Thymus (tissue), 14 donors: ENCODE measurements at places on chromosomes 11 and 22.

DNA sequence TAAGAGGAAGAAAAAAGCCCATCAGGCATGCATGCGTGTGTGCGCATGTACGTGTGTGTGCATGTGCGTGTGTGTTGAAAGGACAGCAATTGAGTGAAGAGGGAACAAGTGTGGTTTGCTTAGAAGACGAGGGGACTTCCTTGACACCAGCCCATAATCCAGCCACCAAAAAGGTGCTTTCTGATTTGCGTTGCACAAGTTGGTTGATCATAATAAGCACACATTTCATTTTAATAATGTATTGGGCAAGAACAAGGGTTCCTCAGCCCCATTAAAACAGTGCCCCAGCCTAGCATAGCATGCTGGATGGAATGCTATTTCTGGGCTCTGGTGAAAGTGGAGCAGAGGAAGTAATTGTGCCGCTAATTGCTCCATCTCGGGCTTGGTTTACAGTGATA lies 493.2 kb downstream of the MIAT start:
- no peak for DNase-seq

GRCh38 chr11:101010899-101011298 lies 118.7 kb downstream of the PGR start:
- DNase-seq = no peak

GRCh38 chr11:70944636-70945035 lies 307.7 kb downstream of the SHANK2 start:
- DNase-seq = no peak

DNA sequence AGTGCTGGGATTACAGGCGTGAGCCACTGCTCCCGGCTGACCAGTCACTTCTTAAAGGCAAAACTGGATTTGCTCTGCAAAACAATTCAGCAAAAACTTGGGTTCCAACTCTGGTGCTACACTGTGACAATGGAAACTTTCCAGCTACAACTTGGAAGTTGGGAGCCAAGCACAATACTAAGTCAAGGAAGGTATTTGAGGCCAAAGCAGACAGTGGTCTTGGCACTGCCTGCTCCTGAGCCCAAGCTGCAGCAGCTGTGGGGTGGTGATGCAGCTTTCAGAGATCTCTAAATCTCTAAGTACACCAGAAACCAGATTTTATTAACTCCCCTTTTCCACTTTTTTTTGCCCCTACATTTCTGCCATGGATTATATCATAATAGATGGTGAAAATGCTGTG lies 17.5 kb downstream of the ADM start:
- no peak for DNase-seq

GRCh38 chr11:48169717-48170116 lies 46.9 kb upstream of the OR4B1 start:
- DNase-seq = no peak

DNA sequence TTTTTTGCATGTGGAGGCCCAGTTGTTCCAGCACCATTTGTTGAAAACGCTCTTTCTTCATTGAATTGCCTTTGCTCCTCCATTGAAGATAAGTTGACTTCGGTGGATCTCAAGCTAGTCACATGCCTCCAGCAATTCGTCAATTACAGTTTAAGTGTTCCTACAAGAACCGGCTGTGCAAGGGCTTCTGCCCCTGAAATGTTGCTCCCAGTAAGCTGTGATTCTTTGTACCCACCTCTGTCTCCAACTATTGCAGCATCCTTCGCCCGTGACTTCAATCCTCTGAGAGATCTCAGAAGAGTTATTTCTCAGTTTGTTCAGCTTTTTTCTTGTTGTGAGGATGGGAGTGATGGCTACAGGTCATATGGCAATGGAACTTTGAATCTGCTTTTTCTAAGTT lies 194.2 kb upstream of the B3GAT1 start:
- no peak for DNase-seq

- no peak for DNase-seq
Measured at GRCh38 chr22:47772864-47773263, 1010.4 kb downstream of the TBC1D22A start.

GRCh38 chr11:20397281-20397680 lies 9.8 kb downstream of the PRMT3 start:
- no peak for DNase-seq

GRCh38 chr11:30015725-30016412 lies 961 bp downstream of the KCNA4 start:
- no peak for DNase-seq

- DNase-seq = no peak
Measured at GRCh38 chr11:134521001-134521400, 109.0 kb upstream of the B3GAT1 start.

GRCh38 chr11:70883973-70884623 lies 368.3 kb downstream of the SHANK2 start:
- no peak for DNase-seq

GRCh38 chr22:35620624-35621251 lies 3.6 kb upstream of the MB start:
- DNase-seq = no peak

DNA sequence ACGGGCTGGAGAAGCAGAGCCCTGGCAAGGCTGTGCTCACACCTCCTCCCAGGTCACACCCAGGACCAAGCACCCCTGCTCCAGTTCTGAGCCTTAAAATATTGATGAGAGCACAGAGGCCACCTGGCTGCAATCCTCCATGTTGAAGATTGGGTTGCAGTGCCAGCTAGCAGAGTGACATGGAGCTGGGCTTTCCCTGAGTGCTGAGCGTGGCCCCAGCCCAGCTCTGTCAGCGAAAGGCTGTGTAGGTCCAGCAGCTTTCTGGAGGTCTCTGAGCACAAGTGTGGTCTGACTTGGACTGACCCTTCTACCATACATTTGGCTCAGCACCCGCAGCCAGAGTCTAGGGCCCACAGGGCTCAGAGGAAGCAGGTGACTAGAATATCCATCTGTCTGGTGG lies 4.0 kb upstream of the CHKA start:
- DNase-seq = no peak

GRCh38 chr11:64244107-64244506 lies 2.6 kb downstream of the PPP1R14B start:
- DNase-seq = no peak
